ENCODE measurements at places on chromosomes 5 and 9.

GRCh38 chr5:171426266-171426665 lies 6.8 kb downstream of the FGF18 start:
- DNase-seq: peak; percentile 42

- no peak for DNase-seq
Measured at GRCh38 chr5:103657301-103657700, 94.7 kb upstream of the NUDT12 start.

- DNase-seq: no peak
Measured at GRCh38 chr9:126459546-126459945, 132.9 kb downstream of the MVB12B start.

DNA sequence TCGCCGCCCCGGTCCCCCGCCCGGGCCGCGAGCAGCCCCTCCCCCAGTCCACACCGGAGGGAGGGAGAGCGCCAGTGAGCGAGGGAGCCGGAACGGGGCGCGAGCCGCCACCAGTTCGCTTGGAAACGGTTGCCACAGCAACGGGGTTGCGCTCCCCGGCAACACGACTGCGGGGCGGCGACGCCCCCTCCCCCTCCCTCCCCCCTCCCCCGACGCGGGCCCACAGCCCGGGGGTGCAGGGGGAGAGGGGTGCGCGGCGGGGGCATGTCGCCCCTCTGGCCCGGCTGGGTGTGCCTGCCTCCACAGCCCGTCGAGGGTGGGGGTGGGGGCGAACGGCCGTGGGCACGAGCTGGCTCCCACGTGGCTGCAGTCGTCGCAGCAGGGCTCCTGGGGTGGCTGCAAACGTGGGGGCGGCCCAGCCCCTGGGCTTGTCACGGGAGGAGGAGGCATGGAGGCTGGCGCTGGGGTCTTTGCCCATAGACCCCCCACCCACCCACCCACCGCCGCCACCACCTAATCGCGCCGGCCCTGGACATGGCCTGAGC lies 524 bp downstream of the PRR7 start:
- DNase-seq: peak; percentile 89

GRCh38 chr9:17251100-17251499 lies 116.3 kb downstream of the CNTLN start:
- DNase-seq: no peak

DNA sequence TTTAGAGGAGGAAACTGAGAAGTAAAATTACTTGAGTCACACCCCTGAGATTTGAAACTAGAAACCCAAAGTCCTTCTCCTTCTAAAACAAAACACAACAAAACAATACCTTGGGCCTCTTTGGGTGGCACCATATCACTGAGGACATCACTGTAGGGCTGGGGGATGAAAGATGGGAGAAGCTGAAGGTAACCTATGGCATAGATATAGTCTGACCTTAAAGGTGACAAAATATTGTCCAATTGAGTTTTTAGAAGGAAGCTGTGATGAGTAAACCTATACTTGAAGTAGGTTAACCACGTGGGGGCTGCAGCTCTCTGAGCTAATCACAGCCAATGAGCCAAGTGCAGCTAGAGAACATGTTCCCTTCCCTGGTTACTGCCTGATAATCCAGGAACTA lies 167.4 kb upstream of the CD180 start:
- DNase-seq: no peak

GRCh38 chr9:99027443-99027842 lies 77.5 kb upstream of the TGFBR1 start:
- DNase-seq: no peak

- peak; percentile 100 for DNase-seq
Measured at GRCh38 chr9:6412487-6413364, at the start of gene UHRF2. UHRF2 (plus strand) TSS chr9:6413199; CDS start chr9:6413491, 292 bp downstream.

DNA sequence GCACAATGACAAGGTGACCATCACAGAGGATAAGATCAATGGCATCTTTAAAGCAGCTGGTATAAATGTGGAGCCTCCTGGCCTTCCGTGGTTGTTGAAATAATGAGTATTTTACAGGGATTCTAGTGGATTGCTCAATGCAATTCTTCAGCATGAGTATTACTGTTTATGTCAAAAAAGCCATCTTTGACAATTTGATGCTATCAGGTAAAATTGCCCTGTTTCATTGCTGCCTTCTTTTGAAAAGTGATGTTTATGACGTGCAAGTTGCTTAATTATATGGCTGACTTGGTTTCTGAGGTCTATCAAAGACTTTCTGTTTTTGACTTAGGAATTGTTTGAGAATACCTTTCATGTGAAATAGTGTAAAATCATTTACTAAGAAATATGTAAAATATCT lies 237.2 kb downstream of the PARP8 start:
- no peak for DNase-seq

DNA sequence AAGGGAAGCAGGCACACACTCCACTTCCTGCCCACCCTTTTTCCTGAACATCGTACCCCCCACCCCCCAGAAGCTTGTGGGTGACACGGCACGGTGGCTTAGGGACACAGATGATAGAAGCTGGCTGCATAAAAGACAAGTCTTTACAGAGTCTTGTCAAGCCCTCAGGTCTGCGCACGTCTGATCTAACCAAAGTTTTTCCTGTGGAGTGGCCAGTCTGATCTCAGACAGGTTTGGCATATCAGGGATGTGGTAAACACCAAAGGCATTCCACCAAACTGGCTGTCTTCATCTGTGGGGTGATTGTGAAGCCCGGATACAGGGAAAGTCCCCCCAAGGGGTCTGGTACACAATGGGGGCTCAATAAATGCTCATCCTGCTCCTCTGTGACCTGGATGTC lies 50.0 kb downstream of the CRB2 start:
- DNase-seq: no peak
